ENCODE measurements at places on chromosomes 4 and X.
A peak's percentile ranks its signal among the peaks of the same experiment; 100 is the strongest.

- DNase-seq = no peak
Observed at GRCh38 chr4:57865264-57865663, 755.1 kb upstream of the IGFBP7 start.

GRCh38 chr4:79047316-79047715 is 108.1 kb upstream of the PAQR3 start:
- no peak for DNase-seq

DNA sequence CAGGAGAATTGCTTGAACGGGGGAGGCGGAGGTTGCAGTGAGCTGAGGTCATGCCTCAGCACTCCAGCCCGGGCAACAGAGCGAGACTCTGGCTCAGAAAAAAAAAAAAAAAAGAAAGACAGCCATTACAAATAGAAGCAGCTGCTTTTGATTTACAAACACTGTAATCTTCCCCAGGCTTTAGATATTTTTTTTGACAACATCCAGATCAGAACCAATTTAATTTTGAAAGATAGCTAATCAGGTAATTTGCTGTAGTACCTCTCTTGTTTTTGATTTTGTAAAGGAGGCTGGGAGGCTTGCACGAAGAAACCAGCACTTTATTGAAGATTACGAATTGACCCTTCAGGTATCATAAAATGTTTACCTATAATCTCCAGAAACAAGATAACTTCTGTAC is 107.0 kb downstream of the LDB2 start:
- DNase-seq = no peak

GRCh38 chr4:168092176-168092712 is at the start of gene ANXA10:
TSS of gene ANXA10 (plus strand) at chr4:168092537. CDS start at chr4:168092701, 164 bp downstream.
- DNase-seq = no peak

DNA sequence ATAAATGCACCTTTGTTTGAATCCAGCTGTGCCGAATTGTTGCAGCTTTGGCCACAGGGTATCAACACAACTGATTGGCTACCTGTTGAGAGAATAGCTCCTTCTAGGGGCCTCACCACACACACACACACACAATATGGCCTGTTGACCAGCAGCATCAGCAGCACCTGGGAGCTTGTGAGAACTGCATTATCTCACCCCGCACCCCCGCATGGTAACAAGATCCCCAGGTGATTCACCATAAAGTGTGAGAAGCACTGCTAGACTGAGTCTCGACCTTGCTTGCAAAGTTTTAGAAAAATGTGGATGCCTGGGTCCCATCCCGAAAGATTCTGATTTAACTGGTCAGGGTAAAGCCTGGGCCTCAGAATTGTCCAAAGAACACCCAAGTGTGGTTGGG is 176.9 kb upstream of the PRPS2 start:
- no peak for DNase-seq

GRCh38 chr4:106245176-106245575 is 70.8 kb downstream of the TBCK start:
- DNase-seq = no peak

- DNase-seq = peak; percentile 42
Observed at GRCh38 chr4:74308215-74308614, at the start of gene EPGN. TSS of gene EPGN (plus strand) at chr4:74308470. CDS start at chr4:74308534, 64 bp downstream.

- DNase-seq = no peak
Observed at GRCh38 chrX:18757956-18758932, 50.8 kb downstream of the PPEF1 start.

- DNase-seq = peak; percentile 45
Observed at GRCh38 chr4:11724731-11725130, 296.0 kb upstream of the HS3ST1 start.

DNA sequence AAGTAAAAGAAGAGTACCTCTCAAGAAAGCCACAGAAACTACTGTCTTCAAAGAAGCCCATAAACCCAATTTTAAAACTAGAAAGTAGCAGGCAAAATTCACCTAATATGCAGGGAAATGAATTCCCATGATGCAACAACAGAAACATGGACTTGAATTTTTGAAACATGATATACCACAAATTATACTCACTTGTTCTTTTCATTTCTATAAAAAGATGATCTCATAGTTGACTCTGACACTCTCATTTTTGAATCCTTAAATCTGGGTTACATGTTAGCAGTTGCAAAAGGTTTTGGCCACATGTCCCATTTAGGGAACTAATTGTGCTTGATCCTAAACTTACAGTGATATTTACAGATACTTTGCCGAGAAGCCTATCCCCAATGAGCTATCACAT is 1130.8 kb downstream of the FAT4 start:
- DNase-seq = no peak

- DNase-seq = peak; percentile 1
Observed at GRCh38 chrX:132843363-132843762, 115.1 kb downstream of the HS6ST2 start.

DNA sequence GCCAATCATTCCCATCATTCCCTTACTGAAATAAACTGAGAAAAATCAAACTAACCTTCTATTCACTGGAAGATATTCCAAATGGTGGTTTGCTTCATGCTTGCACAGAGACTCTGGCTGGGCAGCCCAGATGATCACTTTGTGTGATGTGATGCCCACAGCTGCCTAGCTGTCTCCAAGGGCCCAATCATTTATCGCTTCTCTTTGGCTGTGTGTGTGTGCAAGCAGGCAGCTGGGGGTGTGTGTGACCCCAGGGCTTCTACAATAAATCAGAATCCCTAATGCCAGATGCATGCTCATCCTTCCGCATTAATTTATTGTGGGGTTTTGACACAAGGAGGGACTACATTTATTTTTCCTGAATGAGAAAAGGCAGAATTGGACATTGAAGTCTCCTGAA is 140.1 kb upstream of the NDP start:
- no peak for DNase-seq

GRCh38 chr4:100284129-100284880 is 94.0 kb upstream of the DDIT4L start:
- no peak for DNase-seq

GRCh38 chrX:103533511-103534216 is 14.4 kb upstream of the RAB40A start:
- peak; percentile 60 for DNase-seq

- DNase-seq = peak; percentile 36
Observed at GRCh38 chrX:21408788-21409187, 34.6 kb downstream of the CNKSR2 start.

- peak; percentile 46 for DNase-seq
Observed at GRCh38 chrX:905848-906566, 275.4 kb downstream of the SHOX start.

- peak; percentile 34 for DNase-seq
Observed at GRCh38 chrX:12901486-12901885, 4.9 kb upstream of the TLR8 start.

GRCh38 chrX:3522101-3522650 is 175.7 kb upstream of the MXRA5 start:
- DNase-seq = peak; percentile 93

DNA sequence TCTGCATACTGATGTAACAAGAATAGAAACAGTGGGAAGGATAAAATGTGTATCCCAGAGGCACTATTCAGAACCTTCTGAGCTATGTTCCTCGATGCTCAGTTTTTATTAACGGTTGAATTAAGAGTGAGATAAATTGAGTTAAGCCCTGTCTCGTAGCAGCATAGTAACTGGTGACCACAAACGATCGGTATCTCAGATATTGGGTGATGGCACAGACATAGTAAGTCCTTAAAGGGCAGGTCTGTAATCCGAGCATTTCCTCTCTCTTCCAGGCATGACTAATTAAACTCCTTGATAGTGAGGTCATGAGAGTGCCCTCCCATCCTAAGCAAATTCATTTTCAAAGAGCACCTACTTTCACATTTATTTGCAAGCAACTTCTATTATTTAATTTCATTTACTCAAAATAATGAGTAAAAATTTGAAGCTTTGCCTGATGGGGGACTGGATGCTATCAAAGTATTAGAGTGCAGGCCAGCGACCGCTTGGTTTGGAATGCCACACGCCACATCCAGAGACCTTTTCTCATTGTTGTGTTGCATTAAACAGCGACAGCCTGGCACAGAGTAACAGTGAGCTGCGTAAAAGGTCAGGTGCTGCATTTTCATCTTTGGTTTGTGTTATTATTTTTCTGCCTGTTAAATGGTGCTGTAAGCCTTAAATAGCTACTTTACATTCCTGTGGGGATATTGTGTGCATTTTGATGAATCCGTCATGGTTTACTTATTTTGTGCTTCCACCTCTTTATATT is 101.9 kb downstream of the PCDH7 start:
- peak; percentile 66 for DNase-seq

DNA sequence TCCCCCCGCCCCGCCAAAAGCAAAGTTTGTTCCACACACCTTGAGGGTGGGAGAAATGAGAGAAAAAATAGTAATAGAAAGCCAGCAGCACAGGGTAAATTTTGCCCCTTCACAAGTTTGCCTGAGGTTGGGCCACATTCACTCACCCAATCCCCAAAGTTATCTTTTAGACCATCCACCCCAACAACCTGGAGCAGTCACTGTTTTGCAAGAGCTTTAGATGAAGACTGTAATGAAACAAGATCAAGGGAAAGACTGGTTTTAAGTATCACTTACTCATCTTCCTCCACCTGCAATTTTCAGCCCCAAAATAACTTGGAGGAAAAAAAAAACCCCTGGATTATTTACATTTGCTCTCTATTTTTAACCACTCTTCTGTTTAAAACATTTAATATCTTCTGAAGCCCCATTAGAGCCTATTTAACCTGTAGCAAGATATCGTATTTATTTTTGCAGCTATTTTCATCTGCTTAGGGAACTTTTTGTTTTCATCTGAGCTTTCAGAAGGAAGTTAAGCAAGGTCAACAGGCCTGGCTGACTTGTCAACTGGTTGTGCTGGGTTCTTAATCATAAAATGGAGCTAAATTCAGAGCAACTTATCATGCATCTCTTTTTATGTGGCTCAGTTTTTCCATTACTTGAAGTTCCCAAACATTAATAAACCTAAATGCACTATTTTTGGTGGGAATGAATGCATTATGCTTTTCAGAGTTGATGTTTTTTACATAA is 24.6 kb upstream of the TBL1X start:
- DNase-seq = no peak

DNA sequence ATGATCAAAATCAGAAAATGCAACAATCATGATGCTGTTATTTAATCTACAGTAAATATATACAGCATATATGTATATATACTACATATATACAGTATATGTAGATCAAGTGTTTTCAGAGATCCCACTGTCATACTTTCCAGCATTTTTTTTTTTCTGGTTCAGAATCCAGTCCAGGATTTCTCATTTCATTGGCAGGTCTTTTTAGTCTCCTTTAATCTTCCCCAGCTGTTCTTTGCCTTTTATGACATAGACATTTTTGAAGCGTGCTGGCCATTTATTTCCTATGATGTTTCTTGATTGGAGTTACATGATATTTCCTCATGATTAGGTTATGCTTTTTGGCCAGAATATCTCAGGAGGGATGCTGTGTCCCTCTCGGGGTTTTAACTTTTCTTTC is 92.0 kb upstream of the TLR2 start:
- no peak for DNase-seq

GRCh38 chr4:4755306-4755705 is 104.2 kb upstream of the MSX1 start:
- DNase-seq = no peak

GRCh38 chr4:8855818-8856245 is 15.8 kb downstream of the HMX1 start:
- DNase-seq = no peak

GRCh38 chr4:155509555-155509954 is 132.8 kb upstream of the MAP9 start:
- DNase-seq = peak; percentile 30

- DNase-seq = no peak
Observed at GRCh38 chr4:57652779-57653178, 542.6 kb upstream of the IGFBP7 start.

DNA sequence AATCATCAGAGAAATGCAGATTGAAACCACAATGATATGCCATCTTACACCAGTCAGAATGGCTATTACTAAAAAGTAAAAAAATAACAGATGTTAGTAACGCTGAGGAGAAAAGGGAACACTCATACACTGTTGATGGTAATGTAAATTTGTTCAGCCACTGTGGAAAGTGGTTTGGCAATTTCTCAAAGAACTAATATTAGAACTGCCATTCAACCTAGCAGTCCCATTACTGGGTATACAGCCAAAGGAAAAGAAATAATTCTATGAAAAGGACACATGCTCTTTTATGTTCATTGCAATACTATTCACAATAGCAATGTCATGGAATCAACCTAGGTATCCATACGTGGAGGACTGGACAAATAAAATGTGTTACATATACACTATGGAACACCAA is 566.3 kb downstream of the STPG2 start:
- DNase-seq = no peak

DNA sequence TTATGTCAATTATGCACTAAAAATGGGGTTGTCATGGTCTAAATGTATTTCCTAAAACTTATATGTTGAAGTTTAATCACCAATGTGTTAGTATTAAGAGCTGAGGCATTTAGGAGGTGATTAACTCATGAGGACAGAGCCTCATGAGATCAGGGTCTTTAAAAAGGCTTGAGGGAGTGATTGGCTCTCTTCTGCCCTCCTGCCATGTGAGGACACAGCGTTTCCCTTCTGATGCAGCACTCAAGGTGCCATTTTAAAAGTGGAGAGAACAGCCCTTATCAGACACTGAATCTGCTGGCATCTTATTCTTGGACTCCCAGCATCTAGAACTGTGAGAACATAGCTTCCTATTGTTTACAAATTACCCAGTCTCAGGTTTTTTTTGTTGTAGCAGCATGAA is 581.7 kb downstream of the KCNIP4 start:
- DNase-seq = no peak

GRCh38 chr4:34220601-34221000 is 2023.7 kb downstream of the ARAP2 start:
- no peak for DNase-seq

DNA sequence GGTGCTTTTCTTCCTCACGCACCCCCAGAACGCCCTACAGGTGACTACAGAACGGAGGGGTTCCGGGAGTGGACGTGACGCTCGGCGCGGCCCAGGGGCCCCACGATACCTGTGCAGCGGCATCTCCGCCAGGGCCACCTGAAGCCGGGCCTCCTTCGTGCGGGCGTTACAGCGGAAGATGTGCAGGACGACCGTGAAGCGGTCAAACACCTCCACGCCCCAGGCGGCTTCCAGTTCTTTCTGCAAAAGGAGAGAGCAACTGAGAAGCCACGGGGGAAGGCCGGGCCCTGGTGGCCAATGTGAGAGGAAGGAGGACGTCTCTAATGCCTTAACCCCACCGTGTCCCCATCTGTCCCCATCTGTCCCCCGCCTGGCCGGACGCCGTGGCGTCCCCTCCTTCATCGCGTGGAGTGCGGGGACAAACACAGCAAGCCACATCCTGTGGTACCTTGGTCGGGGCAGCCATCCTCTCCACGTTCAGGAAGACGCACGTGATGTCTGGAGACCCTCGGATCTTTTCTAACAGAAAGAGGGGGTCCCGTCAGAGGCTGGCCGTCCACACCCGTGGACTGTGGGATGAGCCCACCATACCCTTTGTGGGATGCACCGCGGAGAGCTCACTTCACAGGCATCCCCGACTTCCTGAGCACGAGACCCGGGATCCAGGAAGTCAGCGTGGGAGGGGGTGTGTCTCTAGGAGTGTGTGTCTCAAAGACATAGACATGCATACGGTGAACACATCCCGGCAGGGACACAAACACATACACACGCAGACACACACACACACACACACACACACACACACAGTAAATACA is 3.6 kb downstream of the GTPBP6 start:
- no peak for DNase-seq
